ENCODE measurements at places on chromosomes 11 and 22.

DNA sequence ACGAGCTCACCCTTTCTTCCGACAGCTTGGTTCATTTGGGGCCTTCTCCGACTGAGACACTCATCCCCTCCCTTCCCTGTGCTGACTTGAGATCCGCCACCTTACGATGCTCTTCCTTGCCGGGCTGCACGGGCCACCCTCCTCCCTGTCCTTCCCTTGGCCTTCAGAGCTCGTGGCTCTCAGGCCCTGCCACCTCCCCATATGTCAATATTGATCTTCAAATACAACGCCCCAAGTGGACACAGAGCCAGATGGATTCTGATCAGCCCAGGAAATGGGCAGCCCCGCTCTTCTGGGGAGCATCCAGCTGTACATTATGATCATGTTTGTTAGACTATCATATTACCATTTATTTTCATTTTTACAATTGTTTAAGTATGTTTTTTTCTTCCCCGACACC is 812.8 kb downstream of the TBC1D22A start:
- DNase-seq = no peak

DNA sequence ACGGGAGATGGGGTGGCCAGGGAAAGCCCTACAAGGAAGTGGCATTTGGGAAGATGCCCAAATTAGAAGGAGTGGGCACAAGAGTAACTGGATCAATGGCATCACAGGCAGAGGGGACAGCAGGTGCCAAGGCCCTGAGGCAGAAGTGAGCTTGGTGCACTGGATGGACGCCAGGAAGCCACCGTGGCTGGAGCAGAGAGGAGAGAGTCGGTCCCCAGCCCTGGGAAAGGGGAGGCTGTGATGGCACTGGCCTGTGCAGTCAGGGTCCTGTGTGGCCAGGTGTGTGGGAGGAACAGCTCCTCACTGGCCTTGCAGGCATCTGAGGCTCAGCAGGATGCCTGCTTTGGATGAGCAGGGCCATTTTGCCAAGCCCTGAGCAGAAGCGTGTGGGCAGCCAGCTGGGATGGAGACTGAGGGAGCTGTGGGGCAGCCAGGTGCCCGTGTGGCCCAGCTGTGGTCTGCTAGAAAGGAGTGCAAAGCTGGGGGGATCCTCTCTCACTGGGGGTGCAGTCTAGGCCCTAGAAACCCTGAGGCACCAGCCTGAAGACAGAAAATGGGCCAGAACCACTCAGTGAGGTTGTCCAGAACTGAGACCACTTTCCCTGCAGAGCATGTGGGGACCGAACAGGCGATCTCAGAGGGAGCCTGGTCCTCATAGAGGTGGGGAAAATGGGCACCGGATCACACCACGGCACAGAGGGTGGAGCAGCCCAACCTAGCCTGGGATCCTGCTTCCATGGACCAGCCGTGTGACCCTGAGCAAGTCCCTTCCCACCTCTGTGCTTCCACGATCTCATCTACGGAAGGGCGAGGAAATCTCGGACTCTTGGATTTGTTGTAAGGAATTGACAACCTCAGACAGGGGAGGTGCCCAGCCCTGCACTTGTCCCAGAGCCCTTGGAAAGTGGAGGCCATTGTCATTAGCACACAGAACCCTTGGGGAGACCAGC is 78.6 kb upstream of the RTL6 start:
- DNase-seq = no peak

GRCh38 chr11:116386118-116386699 is 386.6 kb downstream of the BUD13 start:
- DNase-seq = no peak

GRCh38 chr11:2674658-2675131 is 25.1 kb downstream of the KCNQ1OT1 start:
- DNase-seq = no peak

DNA sequence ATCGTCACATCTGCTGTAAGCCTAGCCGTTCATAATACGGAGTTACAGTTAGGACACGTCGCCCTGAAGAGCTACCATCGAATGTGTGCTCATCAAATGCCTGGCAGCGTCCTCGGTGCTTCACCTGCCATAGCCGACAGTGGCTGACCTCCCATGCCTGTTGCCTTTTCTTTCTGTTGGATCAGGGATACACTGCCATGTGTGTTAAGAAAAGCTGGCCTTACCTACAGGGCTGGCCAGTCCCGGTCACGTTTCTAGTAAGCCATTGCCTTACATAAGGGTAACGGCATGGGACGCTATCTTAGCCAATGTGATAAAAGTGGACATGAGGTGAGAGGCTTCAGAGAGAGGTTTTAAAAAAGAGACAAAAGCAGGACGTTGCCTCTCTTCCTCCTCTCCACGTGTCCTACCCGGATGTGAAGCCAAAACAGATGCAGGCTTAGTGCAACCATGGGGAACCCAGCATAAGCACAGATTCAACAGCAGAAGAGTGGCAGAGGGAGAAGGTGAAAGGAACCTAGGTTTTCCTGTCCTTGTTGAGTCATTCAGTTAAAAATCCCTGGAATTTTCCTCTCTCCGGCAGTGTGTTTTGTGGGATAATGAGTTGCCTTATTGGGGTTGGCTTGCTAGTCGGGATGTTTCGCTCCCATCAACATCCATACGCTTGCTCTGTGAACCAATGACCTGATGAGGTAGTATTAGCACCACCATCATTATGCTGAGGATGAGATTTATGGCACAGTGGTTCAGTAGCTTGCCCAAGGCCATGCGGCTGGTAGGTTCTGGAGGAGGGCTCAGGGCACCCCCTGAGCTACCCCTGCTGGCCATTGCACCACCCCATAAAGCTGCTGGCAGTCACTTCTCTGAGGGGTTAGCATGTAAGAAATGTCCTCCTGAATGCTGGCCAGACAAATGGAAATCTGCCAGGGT is 67.4 kb upstream of the B3GAT1 start:
- no peak for DNase-seq

DNA sequence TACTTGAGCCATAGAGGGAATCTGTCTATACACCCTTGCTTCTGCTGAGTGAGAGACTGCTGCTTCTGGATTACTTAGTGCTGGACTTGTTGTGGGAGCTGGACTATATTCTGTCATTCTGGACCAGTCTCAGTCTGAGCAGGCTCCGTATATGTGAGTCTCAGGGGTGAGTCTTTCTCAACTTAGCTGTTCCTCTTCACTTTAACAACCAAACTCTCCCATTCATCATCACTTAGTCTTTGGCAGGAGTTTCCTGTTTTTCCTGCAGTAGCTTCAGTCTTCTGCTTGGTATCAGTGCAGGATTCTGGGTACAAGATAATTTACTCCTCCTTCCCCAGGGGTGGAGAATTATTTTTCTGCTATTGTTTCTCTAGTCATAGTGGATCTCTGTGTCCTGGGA is 779.5 kb downstream of the METTL15 start:
- no peak for DNase-seq

DNA sequence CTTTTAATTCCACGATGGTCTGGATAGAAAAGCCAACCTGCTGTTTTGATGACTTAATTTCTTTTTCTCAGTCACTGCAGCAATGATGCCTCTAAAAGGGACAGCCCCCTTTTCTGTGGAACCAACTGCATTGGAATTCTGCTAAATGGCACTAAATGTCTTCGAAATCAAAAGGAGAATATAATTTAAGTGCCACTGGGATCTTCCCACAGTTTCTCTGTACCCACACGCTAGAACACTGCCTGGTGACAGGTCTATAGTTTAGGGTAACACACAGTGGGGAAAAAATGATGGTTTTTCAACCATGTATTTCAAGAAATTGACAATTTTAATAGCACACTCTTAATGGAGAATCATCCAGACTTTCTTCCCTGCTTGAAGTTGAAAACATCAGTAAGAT is 182.3 kb downstream of the OPCML start:
- DNase-seq = no peak

- no peak for DNase-seq
These were observed 31.4 kb upstream of the TTC12 start for GRCh38 chr11:113282898-113283437.

DNA sequence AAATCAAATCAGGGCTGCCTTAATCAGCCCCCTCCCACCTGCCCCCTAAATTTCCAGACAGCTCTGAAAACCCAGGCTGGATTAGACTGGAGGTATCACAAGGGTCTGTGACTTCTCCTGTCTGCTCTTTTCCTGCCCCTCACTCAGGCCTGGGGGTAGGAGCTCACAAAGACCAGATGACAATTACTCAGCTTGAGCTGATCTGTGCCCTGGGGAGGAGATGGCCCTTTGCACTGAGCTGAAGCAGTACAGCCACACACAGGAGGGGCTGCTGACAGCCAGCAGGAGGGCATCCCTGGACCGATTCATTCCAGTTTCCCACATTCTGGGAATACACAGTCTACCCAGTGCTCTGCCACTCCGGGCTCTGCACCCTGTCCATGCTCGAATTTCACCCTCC is 4.2 kb downstream of the ABCC8 start:
- DNase-seq = no peak

DNA sequence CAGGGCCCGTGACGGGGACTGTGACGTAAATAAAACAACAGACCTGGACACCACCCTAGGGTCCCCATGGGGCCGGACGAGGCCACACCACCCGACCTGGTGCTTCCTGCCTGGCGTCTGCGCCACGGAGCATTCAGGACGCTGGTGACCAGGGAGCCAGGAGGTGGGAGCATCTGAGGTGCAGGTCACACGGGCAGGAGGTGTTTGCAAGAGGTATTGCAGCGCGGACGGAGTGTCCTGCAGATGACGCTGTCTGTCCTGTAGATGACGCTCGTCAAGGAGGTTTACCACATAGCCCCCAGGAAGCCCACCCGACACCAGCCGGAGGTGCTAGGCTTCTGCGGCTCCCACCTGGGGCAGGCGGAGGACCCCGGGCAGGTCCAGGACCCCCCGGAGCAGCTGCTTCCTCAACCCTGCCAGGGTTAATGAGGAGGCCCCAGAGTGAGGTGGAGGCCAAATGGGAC is 986 bp upstream of the MUC5B start:
- no peak for DNase-seq

GRCh38 chr11:3139086-3139440 is 26.0 kb downstream of the OSBPL5 start:
- DNase-seq = no peak

DNA sequence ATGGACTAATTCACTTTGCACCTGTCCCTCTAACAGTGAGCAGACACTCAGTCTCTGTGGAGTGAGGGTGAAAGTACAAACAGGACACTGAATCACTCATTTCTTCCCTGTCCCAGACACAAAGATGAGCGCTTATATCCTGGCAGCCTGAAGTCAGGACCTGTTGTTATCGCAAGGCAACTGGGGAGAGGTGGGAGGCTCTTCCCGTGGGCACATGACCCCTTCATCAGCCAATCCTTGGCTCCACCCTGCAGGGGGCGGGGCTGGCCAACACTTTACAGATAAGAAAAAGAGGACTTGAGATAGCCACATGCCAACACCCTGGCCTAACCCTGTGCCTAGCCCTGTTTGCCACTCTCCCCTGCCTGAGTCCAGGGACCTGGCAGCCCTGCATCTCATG is 29.5 kb upstream of the TESMIN start:
- no peak for DNase-seq

GRCh38 chr11:107741044-107741823 is 29.4 kb upstream of the SLN start:
- DNase-seq = no peak

DNA sequence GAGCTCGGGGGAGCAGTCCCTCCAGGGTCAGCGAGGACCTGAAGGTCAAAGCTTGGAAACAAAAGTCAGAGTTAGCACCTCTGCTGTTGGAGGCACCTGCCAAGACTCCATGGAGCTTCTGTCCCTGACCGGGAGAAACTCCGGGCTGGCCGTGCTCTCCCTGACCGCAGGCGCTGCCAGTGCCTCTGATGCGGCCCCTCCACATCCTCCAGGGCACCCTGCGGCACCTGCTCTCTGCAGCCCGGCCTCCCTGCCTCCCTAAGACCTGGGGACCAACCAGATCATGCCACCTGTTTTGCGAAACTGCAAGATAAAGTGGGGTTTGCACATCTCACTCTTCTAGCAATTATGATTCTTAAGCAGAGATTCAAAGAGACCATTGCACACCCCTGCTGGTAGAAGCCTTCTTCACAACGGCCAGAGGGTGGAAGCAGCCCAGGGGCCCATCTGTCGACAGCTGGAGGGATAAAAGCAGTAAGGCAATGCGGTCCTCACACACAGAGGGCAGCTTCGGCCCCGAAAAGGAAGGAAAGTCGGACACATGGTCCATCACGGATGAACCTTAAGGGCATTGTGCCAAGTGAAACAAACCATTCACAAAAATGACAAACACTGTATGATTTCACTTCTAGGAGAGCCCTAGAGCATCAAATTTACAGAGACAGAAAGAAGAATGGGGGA is 477.1 kb downstream of the BRD1 start:
- no peak for DNase-seq
